ENCODE measurements at places on chromosomes 16 and 17. TPM values are rescaled to one million over a fixed set of nuclear protein-coding genes. Genes with fewer than 3 reads are reported as not detected.

DNA sequence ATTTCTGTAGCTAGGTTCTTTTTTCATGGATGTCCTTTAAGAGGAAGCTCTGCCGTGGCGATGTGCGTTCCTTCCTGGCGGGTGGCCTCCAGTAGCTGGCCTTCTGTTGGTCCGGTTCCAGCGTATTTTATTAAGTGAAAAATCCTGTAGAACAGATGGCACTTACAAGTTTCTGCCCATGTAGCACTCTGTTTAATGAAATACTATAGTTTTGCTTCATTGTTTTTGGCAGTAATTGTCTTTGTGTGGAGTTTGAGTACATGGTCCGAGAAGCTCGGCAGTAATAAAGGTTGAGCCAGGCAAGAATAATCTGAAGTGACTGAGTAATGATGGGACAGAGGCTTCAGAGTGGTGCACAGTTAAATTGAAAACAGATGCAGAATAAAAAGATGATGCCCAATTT lies 20.4 kb downstream of the USP10 start:
- no peak for DNase-seq

The ANKS4B gene
- not detected for total RNA-seq

The IGFALS gene
- not detected for total RNA-seq

The PPP1R9B gene
- total RNA-seq: 63.5 TPM

DNA sequence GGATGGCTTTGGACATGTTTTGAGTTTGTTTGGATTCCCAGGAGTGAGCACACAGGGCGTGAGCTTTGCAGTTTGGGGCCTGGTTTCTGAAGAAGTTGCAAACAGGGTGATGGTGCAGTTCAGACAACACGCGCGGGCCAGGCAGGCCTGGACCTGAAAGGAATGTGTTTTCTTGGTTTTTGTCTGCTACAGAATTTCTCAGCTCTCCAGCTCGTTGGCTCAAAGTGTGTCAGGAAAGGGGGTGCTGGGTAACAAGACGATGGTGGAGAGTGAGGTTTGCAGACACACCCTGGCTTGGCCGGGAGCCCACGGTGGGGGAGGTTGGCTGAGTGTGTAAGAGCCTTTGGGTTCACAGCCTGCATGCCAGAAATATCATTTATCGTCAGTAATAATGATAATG lies 82.3 kb downstream of the CMIP start:
- no peak for DNase-seq

The CX3CL1 gene
- 251 TPM for total RNA-seq

- DNase-seq: no peak
These were observed 686 bp upstream of the MTSS2 start for GRCh38 chr16:70686376-70687101.

GRCh38 chr16:80105160-80105559 lies 435.6 kb upstream of the DYNLRB2 start:
- DNase-seq: no peak

The GPR139 gene
- not detected for total RNA-seq

DNA sequence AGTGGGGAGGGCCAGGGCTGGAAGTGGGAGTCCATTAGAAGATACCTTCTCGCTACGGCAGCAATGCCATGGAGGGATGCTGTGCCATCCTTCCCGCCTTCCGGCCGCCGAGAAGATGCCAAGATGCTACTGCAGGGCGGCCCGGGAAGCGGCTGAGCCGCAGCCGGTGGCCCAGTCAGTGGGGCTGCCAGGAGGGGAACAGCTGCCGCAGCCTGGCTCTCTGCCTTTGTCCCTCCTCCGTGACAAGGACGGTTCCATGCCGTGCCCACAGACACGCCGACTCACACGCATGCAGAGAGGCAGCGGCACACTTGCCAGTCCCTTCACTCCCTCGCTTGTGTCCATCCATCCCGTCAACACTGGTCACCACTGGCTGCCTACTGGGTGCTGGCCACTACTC lies 20.2 kb upstream of the NCBP3 start:
- no peak for DNase-seq

The ABCA6 gene
- 37.4 TPM for total RNA-seq

GRCh38 chr17:18921912-18922451 lies 30.0 kb upstream of the SLC5A10 start:
- no peak for DNase-seq

GRCh38 chr17:50198026-50198669 lies 3.3 kb downstream of the COL1A1 start:
- no peak for DNase-seq

GRCh38 chr16:70152578-70153302 lies 20.8 kb upstream of the CLEC18C start:
- DNase-seq: no peak

The BIRC5 gene
- total RNA-seq: 0.11 TPM

The ABI3 gene
- 35.1 TPM for total RNA-seq

DNA sequence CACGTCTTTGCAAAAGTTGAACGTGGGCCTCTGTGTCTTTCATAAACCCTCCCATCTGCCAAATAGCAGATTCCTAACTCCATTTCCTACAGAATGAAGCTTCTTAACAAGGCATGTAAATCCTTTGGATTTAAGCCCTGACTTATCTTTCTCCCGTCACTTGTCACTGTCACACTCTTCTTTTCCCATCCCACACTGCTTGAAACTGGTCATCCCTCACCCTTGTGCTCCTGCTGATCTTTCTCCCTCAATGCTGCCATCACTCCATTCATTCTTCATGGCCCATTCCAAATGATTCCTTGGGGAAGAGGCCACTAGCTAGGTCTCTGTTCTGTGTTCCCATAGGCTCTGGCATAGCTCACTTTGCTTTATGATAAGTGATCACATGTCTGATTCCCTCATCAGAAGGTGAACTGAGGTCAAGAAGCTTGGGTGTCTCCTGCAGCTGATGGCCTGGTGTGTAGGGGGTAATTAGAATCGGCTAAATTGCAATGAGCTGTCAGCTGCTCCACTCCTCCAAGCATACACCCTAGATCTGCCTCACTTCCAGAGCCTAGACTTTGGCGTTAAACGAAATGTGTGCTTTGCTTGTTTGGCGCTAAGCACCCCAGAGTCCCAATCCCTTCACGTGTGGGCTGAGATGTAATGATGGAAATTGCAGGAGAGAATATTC lies 61.7 kb downstream of the PECAM1 start:
- DNase-seq: no peak

- no peak for DNase-seq
These were observed 23.0 kb upstream of the SLC38A8 start for GRCh38 chr16:84065536-84066132.

GRCh38 chr17:32859857-32860525 lies 16.9 kb downstream of the MYO1D start:
- DNase-seq: no peak

DNA sequence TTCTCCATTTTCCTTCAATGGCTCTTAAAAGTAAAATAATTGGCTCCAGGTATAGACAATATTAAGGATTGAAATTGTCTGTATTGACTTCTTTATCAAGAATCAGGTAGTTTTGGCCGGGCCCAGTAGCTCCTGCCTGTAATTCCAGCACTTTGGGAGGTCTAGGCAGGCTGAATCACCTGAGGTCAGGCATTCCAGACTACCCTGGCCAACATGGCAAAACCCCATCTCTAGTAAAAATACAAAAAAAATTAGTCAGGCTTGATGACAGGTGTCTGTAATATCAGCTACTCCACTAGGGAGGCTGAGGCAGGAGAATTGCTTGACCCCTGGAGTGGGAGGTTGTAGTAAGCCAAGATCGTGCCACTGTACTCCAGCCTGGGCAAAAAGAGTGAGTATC lies 1008.5 kb upstream of the EEF2KMT start:
- DNase-seq: no peak

The CACNG3 gene
- total RNA-seq: not detected

- no peak for DNase-seq
These were observed 20.8 kb upstream of the NOL11 start for GRCh38 chr17:67696853-67697498.

DNA sequence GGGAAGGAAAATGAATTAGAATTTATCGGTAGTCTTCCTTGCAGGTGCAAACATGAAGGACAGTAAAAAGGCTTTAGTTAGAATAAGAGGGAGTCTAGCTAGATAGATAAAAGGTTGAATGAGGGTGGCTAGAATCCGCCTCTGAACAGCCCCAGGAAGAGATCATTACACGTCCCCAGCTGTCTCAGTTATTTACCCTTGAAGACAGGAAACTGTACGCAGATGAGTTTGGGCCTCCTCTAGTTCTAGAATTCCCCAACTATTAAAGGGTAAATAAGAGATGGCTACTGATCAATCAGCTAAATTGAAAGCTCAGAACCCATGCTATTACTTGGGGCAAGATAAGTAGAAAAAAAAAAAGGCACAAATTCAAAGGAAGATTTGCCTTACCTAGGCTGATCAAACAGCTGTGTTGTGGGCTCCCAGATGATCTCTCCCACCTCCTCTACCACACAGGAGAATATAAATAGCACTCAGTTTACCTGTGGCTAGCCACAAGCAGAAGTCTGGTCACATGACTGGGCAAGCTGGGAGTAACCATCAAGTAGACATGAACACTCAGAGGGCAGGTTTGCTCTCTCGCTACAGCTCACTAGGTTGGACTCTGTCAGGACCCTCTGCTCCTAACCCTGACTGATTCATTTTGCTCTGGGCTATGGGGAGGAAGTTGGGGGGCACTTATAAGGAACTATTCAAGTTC lies 17.0 kb downstream of the FAM117A start:
- DNase-seq: no peak

DNA sequence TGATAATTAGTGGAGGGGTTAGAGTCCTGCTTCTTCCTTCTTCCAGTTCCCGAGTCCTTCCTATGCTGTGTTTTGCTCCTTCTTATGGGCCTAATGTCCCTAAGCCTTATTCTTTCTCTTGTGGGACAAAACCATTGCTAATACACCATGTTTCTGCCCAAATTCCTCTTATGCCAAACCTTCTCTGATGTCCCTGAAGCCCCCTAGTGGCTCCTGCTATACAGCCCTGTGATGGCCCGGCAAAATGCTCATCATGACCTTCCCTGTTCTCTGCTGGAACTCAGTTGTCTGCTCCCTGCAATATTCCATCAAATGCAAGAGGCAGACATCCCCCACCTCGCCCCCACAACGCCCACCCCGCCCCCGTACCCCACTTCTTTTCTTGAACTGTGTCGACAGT lies 171.6 kb downstream of the CDH11 start:
- DNase-seq: no peak

DNA sequence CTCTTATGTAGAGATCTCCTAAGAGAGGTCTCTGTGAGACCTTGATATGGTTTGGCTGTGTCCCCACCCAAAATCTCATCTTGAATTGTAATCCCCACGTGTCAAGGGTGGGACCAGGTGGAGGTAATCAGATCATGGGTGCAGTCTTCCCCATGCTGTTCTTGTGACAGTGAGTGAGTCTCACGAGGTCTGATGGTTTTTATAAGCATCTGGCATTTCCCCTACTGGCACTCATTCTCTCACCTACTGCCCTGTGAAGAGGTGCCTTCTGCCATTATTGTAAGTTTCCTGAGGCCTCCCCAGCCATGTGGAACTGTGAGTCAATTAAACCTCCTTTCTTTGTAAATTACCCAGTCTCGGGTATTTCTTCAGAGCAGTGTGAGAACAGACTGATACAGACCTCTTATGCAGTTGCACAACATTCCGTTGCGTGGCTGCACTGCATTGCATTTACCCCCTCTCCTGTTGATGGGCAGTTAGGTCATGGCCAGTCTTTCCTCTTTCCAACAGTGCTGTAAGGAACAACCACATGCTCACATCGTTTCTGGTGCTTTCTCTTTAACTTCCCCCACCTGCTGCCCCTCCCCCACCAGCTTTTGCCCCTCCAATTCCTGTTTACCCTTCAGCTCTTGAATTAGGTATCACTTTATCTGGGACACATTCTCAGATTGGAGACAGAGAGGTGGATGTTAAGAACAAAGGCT lies 43.6 kb upstream of the MED9 start:
- no peak for DNase-seq

The CYTH1 gene
- 46.5 TPM for total RNA-seq

The OR1A1 gene
- not detected for total RNA-seq

DNA sequence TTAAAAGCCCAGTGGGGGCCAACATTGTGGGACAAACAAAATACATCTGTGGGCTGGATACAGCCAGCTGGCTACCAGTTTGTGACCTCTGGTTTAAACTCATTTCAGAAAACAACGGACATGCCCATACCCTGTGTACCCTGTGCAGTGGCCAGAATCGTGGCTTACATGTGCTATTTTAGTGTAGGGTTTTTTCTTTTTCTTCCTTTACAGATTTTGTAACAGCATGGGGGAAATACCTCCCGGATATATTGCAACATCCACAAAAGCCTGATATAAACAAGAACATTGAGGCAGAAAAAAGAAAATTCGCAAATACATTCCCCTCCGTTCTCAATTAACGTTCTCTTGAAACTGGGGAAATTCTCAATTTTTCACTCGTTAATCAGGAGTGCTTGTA lies 7.3 kb downstream of the HS3ST4 start:
- no peak for DNase-seq

DNA sequence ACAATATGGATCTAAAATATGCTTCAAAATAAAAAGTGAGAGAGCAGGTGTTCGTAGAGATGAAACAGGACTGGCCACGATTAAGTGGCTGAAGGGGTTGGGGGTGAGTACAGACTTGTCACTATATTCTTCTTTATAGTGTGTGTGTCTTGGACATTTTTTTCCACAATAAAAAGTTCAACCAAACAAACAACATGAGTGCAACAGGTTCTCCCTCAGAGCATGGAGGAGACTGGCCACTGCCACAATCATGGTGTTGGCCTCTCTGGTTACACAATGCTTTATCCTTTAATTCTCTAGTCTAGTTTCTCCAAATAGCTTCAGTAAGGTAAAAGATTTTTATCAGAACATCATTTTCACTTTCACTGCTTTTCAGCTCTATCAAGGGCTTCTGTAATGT lies 109.3 kb downstream of the PARN start:
- no peak for DNase-seq

- DNase-seq: no peak
These were observed 578 bp downstream of the RAC3 start for GRCh38 chr17:82031885-82032627.

The CSF3 gene
- 0.43 TPM for total RNA-seq

DNA sequence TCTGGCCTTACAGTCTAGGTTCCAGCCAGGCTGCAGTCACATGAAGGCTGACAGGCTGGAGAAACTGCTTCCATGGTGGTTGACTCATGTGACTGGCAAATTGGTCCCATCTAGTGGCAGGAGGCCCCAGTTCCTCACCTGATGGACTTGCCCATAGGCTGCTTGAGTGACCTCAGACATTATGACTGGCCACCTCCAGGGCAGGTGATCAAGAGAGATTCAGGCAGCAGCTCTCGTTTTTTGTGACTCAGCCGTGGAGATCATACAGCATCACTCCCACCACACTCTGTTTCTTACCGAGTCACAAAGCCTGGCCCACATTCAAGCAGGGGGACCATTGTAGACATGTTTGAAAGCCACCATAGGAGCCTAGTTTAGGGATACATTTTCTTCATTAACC lies 34.5 kb downstream of the SIAH1 start:
- no peak for DNase-seq

The NOD2 gene
- 3.8 TPM for total RNA-seq

All from ascending aorta (tissue), 2 donors.